ENCODE measurements at places on chromosomes 5 and 9.

DNA sequence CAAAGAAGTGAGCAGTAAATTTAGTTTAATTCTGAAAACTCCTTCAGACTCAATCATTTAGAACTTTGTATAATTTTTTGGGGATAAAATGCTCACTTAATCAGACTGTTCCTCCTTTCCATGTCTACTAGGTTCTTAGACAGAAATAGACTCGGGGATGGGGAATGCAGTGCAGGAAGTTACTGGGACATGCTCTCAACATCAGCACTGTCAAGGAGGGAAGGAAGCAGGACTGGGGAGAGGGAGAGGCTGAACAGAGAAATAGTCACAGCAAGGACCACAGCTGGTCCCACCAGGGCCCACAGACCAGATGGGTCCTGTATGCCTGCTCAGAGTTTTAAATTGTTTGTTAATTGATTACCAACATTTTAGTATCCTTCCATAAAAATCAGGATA, 310.1 kb upstream of the MSX2 start:
- DNase-seq, result no peak

DNA sequence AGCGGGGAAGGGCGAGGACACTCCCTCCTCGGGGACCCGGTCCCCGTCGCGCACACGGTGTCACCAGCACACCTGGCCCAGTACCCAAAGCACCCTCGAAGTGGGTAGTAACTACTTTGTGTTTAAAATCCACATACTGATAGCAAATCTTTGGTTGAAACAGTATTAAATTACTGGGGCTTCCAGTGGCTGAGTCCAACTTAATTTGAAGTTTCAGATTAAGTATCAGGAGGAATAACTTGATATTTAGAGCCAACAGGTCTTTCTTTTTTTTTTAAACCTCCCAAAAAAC, 615 bp downstream of the ATG10 start:
- no peak for DNase-seq

GRCh38 chr9:20044686-20045085, 255.8 kb upstream of the SLC24A2 start:
- DNase-seq, result no peak

DNA sequence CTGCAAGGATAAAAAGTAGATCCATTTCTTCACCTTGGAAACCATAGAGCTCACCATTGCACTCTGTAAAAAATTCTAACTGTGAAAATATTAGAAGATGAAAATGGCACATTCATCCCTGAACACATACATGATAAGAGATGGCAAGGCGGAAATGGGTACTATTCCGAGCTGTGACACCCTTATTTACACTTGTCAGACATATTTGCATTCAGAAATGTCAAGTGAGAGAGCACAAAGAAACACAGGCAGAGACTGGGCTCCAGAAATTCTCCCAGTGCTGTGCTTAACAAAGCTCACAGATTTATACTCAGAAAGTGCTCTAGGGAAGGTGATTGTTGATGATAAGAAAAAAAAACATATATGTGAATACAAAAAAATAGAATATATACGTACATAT, 170.3 kb upstream of the PUM3 start:
- DNase-seq, result no peak

DNA sequence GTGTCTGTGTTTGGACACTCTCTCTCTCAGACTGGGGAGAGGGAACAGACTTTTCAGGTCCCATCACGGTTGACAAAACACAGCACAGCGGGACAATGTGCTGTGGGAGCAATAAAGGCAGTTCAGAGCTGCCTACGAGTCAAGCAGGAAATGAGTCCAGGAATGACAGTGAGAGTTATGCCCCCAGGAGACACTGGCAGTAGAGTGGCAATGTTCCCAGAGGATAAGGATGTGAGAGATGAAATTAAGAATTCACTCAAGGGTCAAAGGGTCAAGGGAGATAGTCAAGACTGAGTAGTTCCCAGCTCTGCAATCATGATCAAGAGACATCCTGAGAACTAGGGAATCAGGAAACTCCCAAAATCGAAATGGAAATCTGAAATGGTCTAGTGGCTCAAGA, 156.1 kb downstream of the LURAP1L start:
- DNase-seq, result no peak

DNA sequence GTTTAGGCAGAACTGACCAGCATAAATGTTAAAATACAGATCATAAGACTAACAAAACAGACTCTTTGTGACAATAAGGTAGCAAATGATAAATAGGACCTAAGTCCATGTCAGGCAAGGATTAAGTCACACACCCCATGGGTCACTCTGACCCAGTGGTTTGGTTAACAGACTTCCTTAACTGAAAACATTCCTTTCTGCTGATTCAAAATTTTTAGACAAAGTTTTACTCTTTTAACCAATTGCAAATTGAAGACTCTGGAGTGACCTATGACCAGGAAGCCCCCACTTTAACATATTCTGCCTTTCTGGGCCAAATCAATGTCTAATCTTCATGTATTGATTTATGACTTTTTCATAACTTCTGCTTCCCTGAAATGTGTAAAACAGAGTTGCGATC, 4.9 kb upstream of the NXNL2 start:
- no peak for DNase-seq

- DNase-seq, result no peak
Measured at GRCh38 chr9:10250219-10250618, 362.6 kb downstream of the PTPRD start.

GRCh38 chr9:137649553-137649952, 30.7 kb downstream of the EHMT1 start:
- DNase-seq, result no peak

All from stimulated activated naive CD8-positive, alpha-beta T cell treated with anti-CD3 and anti-CD28 coated beads, Interleukin-15, Interleukin-2, amounts not matched to agents 100 U/mL and 50 U/mL, for 24 hours (primary cell).